ENCODE measurements at places on chromosomes 12 and 14. TPM values are rescaled to one million over a fixed set of nuclear protein-coding genes. Genes with fewer than 3 reads are reported as not detected.

Gene SLC38A4
- not detected for total RNA-seq

Gene BDKRB1
- 2.2 TPM for total RNA-seq

Gene RTN1
- 5.0 TPM for total RNA-seq

Gene NXPH4
- not detected for total RNA-seq

Gene GPR84
- total RNA-seq: not detected

Gene OAS2
- total RNA-seq: 18.2 TPM

Gene FAIM2
- total RNA-seq: 2.4 TPM
